ENCODE measurements at places on chromosomes 16 and 17.

DNA sequence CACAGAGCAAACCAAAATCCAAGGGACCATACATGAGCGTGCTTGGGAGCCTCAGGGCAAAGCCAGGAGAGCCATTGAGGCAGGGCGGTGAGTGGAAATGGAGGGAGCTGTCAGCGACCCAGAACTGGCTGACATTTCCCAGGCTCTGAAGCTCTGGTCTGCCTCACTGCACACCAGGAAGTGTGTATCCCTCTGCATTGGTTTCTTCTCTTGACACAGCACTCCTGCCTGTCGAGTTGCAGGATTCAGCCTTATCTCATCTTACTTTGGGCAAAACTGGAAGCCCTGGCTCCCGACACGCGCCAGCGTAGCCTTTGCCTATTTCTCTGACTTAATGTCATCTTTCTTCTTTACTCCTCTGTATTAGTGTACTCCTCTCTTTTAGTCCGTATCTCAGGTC is 144.7 kb upstream of the HS3ST3A1 start:
- no peak for DNase-seq

- DNase-seq: no peak
Observed at GRCh38 chr17:8324132-8324531, 14.1 kb downstream of the ARHGEF15 start.

DNA sequence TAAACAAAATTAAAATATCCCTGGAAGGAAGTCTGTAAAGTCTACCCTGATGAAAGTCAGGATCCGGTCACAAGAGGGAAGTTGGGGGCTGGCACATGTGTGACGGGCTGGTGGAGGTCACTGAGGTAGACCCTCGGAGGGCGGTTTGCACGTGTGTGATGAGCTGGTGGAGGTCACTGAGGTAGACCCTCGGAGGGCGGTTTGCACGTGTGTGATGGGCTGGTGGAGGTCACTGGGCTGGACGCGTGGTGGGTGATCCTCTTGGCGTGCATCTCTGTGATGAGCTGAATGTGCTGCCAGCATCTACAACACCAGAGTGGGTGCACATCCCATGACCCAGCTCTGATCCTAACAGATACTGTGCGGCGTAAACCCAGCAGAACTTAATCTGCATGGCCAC is 43.7 kb upstream of the METRNL start:
- no peak for DNase-seq

DNA sequence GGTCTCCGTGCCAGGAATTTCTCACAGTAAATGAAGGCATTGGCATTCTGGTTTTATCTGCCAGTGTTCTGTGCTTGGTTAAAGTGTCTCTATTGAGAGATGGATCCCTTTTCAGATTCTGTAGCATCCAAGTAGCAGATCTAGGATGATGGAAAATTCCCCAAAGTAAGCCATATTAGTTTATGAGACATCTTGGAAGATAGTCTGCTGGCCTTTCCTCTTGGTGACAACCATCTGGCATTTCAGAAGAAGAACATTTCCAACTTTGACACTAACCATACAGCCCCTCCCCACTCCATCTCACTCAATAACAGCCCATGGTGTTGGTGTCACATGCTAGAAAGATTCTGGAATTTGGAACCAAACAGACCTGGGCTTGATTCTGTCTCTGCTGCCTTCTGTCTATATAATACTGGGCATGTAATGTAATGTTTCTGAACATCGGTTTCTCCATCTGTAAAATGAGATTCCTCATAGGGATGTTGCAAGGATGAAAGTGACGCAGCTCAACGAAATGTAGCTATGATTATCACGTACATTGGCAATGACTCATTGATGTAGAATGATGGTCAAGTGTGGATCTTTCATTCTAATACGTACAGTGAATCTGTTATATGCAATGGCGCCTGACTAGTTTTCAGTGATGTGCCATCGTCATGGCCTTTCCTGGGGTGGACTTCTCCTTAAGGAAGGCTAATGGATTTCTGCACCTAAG is 32.6 kb upstream of the PIRT start:
- no peak for DNase-seq

GRCh38 chr16:48287239-48287638 is 39.9 kb upstream of the ABCC11 start:
- DNase-seq: no peak

GRCh38 chr17:622356-622755 is 92.3 kb downstream of the VPS53 start:
- no peak for DNase-seq

All from activated CD4-positive, CD25-positive, alpha-beta regulatory T cell treated with anti-CD3 and anti-CD28 coated beads, Interleukin-2, amount 50 U/mL, for 16 hours (primary cell).